ENCODE measurements at places on chromosomes 13 and 19. TPM values are rescaled to one million over a fixed set of nuclear protein-coding genes. Genes with fewer than 3 reads are reported as not detected.

Gene LRRC8E
- total RNA-seq: not detected

Gene KCNN1
- 0.14 TPM for total RNA-seq

Gene CGB1
- total RNA-seq: not detected

Gene GNA15
- 174 TPM for total RNA-seq

Gene KLK4
- not detected for total RNA-seq

Gene PSPN
- 1.6 TPM for total RNA-seq

Gene FGF22
- total RNA-seq: not detected

Gene SPTBN4
- 0.30 TPM for total RNA-seq
